ENCODE measurements at places on chromosomes 5 and 9.
A peak's percentile ranks its signal among the peaks of the same experiment; 100 is the strongest.

DNA sequence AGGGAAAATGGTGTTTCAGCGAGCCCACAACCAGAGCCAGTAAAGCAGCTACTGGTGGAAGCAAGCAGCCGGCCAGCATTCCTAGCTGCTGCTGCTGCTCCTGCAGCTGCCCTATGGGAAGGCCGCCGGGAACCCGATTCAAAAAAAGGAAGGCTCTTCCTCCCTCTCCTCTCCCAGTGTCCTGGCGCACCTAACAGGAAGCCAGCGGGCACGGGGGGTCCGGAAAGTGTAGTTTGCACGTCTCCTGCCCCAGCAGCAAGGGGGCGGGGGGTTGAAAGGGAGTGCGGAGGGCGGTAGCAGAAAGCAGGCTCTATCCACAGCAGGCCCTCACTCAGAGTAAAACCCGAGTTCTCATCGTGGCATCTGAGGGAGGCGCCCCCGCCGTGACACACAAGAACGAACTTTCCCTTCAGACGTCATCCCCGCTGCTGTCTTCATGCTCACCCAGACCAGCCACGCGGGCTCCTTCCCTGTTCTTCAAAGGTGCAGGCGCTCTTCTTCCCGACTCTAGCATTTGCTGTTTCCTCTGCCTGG lies 16.5 kb downstream of the GRXCR2 start:
- peak; percentile 81 for DNase-seq

DNA sequence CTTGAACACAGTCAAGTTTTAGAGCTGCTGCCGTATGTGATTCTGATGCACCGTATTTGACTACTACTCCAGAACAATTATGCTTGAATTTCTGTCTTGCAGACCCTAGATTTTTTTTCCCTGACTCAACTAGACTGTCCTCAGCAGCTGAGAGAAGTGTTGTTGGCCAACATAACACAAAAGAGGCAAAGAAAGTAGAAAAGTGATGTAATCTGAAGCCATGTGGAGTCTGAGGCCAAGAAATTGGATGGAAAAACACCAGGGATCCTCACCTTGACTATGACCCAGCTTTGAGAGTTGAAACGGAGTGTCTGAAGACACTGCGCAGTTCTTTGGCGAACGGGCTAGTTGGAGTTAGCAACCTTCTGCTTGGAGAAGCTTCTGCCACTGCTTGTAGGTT lies 36.3 kb upstream of the FGF1 start:
- DNase-seq = no peak

DNA sequence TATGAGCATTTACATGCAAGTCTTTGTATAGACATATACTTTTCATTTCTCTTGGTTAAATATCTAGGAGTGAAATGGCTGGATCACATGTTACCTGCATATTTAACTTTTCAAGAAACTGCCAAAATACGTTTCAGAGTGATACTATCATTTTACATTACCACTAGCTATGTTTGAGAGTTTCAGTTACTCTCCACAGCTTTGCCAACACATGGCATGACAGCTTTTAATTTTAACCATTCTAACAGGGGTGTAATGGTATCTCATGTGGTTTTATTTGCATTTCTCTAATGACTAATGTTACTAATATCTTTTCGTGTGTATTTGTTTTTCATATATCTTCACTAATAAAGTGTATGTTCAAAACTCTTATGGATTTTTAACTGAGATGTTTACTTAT lies 99.8 kb downstream of the DTWD2 start:
- DNase-seq = no peak

GRCh38 chr9:137987244-137988030 lies 109.9 kb downstream of the CACNA1B start:
- DNase-seq = no peak

DNA sequence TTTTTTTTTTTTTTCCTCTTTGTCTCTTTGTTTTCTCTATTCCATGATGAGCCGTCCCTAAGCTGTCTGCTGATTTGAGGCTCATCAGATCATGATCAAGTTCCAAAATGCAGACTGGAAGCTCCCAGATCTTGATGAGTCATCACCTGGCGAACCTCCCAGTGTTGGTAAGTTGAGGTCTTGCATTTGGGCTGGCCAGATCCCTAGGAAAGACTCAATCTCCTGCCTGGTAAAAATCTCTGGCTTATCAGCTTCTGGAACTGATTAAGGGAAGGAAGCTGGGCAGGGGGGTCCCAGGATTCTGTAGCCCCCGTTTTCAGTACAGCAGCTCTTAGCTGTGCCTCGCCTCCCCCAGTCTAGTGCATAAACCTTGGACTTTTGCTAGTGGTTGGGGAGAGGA lies 69.0 kb downstream of the TSPAN17 start:
- DNase-seq = no peak

DNA sequence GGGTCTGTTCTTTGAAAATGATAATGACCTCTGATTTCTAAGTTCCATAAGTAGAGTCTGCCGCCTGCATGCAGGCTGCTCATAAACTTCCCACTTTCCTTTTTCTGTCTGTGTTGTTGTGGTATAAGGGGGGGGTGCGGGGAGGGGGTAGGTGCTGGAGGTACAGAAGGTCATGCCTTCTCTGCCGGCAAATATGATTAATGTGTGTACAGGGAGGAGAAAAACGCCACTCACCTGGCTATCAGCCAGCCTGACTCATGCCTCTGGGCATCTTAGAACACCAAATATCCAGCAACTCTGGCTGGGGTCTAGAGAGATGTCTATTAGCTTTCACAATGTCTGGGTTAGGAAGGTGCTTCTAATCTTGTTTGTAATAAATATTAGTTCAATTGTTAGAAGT lies 128.3 kb downstream of the EFNA5 start:
- no peak for DNase-seq

- DNase-seq = no peak
Observed at GRCh38 chr9:34983209-34983608, 6.3 kb upstream of the DNAJB5 start.

DNA sequence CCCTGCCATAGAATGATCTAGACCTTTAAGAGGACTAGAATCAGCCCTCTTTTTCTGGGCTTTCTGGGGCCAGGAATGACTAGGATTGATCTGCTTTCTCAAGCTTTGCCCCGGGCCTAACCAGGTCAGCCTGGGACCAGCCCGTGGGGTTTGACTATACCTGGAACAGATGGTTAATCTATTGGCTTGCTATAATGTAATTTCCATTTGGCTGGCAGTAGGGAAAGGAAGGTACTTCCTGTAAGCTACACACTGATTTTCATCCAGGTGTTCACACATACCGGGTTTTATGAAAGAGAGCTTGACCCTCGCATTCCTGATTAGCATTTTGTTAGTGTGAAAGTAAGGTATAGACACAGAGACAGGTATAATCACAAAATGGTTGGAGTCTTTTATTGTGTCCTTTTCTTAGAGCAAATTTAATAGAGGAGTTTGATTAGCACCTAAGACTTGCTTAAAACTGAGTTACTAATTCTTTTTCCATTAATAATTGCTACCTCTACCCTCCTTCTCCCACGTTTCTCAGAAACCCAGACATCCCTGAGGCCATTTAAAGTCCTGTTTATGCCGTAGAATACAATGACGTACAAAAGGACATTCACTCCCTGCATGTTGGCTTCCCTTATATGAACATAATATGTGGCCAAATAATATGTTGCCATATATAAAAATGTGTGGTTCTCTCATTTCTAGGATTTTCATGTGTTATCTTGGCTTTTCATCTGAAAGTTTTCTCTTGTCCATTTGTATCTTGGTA lies 17.3 kb downstream of the LNPEP start:
- no peak for DNase-seq

DNA sequence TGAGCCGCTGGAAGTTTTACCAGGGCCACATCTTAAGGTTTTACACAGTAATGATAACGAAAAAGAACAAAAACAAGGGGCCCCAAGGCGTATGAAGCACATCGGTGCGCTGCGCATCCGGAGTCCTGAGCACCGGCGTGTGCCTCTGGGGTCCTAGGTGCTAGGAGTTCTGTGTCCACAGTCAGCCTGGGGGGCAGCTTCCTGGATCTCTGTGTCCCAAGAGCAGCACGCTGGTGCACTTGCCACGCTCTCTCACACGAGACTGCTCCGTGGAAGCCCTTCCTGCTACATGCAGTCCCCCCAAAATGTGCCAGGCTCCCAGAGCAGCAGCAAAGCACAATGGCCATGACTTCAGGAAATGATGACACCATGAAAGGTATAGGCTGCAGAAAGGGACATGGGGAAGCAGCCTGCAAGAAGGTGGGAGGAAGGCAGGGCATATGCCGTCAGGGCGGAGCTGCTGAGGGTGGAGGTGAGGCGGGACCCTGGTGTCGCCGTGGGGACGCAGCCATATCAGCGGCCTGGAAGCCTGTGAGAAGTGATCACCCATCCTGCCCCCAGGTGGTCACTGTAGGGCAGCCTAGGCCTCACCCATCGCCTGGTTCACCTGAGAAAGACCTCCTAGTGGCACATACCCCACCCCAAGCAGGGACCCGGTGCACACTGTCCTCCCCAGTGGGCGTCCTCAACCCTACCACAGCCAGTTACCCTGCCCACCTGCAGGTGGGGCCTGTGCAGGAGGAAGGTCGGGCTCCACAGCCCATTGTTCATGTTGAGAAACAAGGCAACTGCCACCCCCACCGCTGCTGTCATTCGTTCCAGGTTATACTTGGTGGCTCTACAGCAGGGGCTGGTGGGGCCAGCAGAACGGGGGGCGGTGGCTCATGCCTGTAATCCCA lies 23.6 kb upstream of the SLC6A3 start:
- DNase-seq = no peak

GRCh38 chr9:14960881-14961280 lies 50.7 kb upstream of the FREM1 start:
- DNase-seq = no peak

DNA sequence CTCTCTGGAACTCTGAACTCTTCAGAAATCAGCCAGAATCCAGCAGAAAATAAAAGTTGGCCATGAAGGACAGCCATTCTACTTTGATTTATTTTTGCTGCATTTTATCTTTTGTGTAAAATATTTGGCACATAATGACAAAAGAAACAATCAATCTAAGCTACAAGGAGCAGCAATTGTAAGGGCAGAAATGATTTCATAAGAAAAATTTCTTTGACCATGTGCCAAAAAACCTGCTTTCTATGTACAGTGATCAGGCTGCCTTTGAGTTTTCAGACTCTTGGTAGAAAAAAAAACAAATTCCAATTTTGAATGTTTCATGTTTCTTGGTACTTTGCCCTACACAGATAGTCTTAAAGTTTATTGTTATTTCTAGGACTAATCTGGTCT lies 69.8 kb upstream of the SLC1A3 start:
- DNase-seq = no peak

- DNase-seq = no peak
Observed at GRCh38 chr9:21961569-21961968, 32.6 kb downstream of the CDKN2A start.

DNA sequence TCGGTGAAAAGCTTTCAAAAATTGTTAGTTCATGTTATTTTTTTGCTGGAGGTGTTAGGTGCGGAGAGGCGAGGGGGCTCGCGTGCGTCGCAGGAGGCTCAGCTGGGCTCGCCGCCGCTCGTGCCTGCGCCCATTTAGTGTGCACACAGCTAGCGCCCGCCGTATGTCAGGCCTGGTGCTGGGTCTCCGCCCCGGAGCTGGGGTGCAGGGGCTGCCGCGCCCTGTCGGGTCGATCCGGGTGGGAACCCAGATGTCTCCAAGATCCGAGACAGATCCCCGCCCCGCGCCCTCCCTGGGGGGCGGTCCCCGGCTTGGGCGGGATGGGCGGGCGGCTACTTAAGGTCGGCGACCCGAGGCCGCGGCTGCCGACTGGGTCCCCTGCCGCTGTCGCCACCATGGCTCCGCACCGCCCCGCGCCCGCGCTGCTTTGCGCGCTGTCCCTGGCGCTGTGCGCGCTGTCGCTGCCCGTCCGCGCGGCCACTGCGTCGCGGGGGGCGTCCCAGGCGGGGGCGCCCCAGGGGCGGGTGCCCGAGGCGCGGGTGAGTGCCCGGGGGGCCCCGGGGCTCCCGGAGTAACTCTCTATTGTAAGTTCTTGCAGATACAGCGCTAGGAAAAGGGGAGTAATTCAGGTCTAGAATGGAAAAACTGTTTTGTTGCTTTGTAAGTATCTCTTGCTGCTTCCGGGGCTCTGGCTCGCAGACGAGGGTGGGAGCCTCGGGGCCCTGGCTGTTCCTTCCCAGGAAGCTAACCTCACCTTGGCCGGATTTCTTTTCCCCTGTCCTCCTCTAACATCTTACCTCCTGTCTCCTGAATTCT lies 31.7 kb downstream of the GSN start:
- DNase-seq = peak; percentile 62

GRCh38 chr5:137997726-137998213 lies 35.1 kb downstream of the FAM13B start:
- no peak for DNase-seq

DNA sequence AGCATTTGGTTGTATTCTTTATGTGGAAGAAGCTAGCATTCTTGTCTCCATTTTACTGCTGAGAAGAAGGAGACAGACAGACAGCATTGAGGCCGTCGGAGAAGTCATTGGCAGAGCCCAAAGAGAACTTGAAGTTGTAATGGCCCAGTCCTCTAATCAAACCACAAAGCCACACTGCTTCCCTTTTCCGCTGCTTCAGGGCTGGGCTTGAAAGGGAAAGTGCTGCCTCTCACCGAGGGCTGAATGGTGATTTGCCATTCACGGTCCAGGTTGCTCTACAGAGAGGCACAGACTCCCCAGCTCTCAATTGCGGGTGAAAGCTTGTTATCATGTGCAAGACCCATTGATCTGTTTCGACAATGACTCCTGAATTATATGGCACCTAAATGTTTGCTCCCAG lies 25.6 kb upstream of the POU4F3 start:
- DNase-seq = no peak

- DNase-seq = no peak
Observed at GRCh38 chr5:92864591-92864990, 716.4 kb downstream of the NR2F1-AS1 start.

DNA sequence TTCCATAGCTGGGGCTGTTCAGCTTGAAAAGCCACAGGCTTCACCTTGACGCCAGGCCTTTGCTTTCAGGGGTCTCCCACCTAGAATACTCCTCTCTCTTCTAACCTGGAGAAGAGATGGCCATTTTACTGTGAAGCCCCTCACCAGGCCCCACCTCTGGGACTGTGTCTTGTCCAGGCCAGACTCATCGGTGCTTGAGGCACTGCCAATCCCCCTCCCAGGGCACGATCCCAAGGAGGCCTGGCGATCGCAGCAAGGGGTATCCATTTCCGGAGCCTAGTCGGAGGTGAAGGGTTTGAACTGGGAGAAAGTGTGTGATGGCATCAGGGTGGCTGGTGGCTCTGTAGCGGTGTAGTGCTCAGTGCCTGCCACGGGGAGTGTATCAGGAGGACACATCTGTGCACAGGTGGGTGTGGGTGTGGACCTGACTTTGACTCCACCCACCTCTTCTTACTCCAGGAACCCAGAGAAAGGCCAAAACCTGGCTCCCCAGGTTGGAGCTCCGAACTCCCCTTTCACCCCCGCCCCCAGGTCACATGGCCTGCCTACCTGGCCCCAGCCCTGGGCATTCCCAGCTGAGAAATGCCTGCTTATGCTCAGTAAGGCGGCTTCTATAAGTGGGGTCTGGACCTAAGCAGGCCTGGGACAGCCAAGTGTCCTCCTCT lies 27.4 kb upstream of the ENHO start:
- no peak for DNase-seq

- DNase-seq = no peak
Observed at GRCh38 chr5:36396640-36397039, 94.9 kb upstream of the RANBP3L start.

GRCh38 chr9:75483636-75484035 lies 395.3 kb downstream of the OSTF1 start:
- DNase-seq = no peak

- DNase-seq = no peak
Observed at GRCh38 chr5:154401355-154401754, 44.4 kb upstream of the SAP30L start.

- DNase-seq = no peak
Observed at GRCh38 chr9:2620919-2621721, 467 bp upstream of the VLDLR start.

Measured in H1 (cell line).